ENCODE measurements at places on chromosomes 7 and 10. TPM values are rescaled to one million over a fixed set of nuclear protein-coding genes. Genes with fewer than 3 reads are reported as not detected.

- DNase-seq, result no peak
- H3K27ac ChIP-seq, result no peak overlapping the region
- H3K4me1 ChIP-seq, result no peaks in the 10 kb centered on the region
- no peaks in the 10 kb centered on the region for H3K27me3 ChIP-seq
Observed at GRCh38 chr7:149524394-149524793, 26.8 kb upstream of the ZNF746 start.

Gene UTF1
- not detected for total RNA-seq

- H3K4me3 ChIP-seq, result no peak overlapping the region
- H3K27ac ChIP-seq, result no peak overlapping the region
- no peaks in the 10 kb centered on the region for H3K27me3 ChIP-seq
- no peak for DNase-seq
Observed at GRCh38 chr7:1911571-1911970, 241.5 kb downstream of the ELFN1 start.

DNA sequence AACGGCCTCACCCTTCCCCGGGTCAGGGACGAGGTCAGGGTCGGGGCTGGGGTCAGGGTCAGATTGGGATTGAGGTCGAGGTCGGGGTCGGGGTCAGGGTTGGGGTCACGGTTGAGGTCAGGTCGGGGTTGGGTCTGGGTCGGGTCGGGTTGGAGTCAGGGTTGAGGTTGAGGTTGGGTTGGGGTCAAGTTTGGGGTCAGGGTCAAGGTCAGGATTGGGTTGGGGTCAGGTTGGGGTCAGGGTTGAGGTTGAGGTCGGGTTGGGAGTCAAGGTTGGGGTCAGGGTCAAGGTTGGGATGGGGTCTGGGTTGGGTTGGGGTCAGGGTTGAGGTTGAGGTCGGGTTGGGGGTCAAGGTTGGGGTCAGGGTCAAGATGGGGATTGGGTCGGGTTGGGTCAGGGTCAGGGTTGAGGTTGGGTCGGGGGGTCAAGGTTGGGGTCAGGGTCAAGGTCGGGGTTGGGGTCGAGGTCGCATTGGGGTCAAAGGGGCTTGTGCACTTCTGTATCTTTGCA is 131.4 kb downstream of the VIPR2 start:
- no peak overlapping the region for H3K27ac ChIP-seq
- no peaks in the 10 kb centered on the region for H3K27me3 ChIP-seq
- no peaks in the 10 kb centered on the region for H3K4me1 ChIP-seq

Gene IDI2
- total RNA-seq, result not detected

All from GM12878 (cell line).